ENCODE measurements at places on chromosomes 4 and X.

GRCh38 chr4:41468122-41468521 is 69.8 kb upstream of the LIMCH1 start:
- no peak for DNase-seq

DNA sequence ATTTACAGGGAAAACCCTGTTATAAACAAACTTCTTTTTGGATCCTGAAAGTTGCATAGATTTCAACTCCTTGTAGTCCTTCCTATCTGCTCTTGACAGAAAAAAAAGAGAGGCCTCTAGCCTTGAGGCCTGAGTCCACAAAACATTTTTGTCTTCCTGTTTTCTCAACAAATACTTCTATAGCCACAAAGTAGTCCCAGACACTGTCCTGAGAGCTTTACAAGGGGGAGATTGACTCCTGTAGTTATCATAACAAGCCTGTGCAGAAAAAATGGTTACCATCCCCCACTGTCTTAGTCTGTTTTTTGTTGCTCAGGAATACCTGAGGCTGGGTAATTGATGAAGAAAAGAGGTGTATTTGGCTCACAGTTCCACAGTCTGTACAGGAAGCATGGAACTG is 35.2 kb downstream of the PCDH7 start:
- DNase-seq: no peak

- no peak for DNase-seq
Measured at GRCh38 chrX:43953218-43953617, 20.0 kb downstream of the NDP start.

- DNase-seq: no peak
Measured at GRCh38 chrX:112865464-112866025, 24.9 kb upstream of the AMOT start.

DNA sequence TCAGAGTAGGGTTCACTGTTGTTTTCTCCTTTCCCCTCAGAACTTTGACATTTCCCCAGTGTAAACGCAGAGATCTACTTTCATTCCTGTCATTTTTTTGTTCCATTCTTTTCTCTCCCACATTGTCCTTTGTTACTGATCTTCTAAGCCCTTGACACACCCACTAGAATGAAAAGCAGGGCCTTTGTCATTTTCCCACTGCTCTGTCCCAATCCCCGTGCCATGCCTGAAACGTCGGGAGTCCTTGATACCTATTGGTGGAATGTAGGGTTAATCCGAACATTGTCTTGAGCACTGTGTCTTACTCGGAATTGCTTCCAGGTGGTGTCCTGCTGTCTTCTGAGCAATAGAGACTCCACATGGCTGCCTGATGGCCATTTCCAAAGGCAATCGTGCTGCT is 887.1 kb upstream of the FRG1 start:
- no peak for DNase-seq

DNA sequence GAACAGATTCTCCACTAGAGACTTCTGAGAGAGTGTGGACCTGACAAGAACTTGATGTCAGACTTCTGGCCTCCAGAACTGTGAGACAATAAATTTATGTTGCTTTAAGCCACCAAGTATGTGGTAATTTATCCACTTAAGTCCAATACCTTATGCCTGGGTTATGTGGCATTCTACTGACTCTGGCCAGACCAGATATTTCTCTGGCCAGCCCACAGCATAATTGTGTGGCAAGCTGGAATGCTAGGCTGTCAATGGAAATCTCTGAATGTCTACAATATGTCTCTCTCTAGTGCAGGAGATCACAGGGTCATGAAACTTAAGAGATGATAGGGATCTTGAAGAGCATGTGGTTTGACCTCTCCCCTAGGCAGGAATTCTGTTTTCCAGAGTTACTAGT is 251.0 kb downstream of the ZNF674 start:
- no peak for DNase-seq

- no peak for DNase-seq
Measured at GRCh38 chrX:590693-591404, 39.7 kb upstream of the SHOX start.

DNA sequence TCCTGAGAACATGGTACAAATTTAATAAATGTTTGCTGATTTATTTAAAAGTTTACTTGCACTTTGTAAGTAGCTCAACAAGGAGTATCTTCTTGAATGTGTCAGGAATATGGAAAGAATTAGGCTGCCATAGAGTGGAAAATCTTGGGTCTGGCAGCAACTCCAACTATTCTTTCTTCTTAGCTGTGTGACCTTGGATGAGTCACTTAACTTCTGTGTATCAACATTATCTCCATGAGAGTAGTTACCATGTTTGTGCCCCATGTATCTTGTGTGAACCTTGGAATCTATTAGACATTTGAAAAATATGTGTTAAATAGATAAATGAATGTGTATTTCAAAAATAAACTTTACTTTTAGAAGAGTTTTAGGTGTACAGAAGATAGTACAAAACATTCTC is 348.8 kb downstream of the GBA3 start:
- no peak for DNase-seq

DNA sequence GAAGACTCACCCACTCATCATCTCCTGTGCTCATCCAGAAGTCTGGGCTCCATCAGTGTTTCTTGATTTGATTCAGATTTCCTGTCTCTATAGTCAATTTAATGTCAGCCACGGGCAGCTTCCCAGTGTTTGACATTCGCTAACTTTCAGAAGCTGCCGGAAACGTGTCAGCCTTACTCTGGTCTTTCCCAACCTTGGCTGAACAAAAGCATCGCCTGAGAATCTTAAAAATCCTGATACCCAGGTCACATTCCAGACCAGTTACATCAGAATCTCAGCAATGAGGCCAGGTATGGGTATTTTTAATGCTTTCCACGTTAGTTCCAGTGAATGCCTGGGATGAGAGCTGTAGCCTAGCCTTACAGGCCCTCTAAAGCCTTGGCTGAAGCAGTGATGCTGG is 233.8 kb downstream of the FRMPD4 start:
- no peak for DNase-seq

- DNase-seq: no peak
Measured at GRCh38 chrX:15631637-15632036, 30.9 kb upstream of the ACE2 start.

DNA sequence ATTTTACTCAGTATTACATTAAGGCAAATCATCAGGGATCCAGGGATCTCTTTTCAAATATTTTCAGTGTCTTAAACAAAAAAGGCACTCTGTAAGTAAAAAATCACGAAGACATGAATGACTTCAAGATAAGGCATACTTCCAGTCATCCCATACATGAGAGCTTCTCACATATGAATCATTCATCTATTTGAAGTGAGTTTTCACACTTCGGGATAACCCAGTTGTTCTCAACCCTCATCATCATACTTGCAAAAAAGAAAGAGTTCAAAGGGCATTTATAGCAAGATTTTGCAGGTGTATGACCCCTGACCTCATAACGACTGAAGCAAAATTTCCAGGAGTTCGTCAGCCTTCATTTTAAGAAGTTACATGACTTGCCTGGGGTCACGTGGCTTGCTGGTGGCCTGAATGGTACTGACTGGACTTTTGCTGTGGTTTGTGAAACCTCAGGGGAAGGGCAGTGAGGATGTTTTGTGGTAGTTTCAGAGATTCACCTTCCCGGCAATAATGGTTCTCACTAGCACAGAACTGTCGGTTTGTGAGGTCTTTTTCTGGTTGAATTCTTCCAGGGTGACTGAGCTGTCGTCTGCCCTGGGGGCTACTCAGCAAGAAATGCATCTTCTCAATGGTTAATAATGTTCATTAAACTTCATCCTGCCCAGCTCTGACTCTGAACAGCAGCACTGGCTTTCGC is 115.8 kb upstream of the SHISA3 start:
- no peak for DNase-seq

DNA sequence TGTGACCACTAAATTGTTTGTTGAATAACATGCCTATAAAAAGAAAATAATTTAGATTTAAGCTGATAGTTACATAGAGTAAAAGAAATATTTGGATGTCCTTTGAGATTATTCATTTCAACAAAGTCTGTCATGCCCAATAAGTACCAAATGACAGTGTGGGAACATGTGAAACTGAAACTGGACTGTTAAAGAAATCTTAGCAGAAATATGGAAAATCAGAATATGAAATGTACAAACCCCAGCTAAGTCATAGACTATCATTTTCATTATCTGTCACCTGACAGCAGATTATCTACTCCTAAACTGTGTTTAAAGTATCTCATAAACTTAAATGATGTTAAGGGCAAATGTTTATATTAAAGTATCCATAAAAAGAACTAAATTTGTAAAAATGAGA is 437.8 kb upstream of the FAM241A start:
- no peak for DNase-seq

- DNase-seq: no peak
Measured at GRCh38 chr4:76024065-76024464, 768 bp upstream of the CXCL10 start.

- DNase-seq: no peak
Measured at GRCh38 chr4:1989533-1990347, 19.0 kb downstream of the NELFA start.

DNA sequence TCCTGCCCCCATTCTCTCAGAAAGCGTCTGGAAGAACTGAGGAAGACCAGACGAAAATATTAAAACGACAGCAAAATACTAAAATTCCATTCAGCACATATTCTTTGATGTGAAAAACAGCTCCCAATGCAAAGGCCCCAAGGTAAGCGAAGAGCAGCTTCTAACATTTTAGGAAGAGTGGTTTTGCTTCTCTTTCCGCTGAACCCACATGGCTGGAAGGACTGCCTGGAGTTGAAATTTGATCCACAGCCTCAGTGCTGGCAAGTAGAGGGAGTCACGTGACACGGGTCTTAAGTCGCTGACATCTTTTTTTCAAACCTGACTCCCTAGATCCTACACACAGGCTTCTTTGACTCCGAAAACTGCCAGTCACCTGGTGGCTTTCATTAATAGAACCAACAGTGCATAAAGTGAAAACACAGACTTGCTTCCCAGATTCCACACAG is at the start of gene FAM13A:
FAM13A (minus strand) TSS at position 233 of the 446 bp plus-strand sequence; CDS start at position 12, 221 bp downstream.
- DNase-seq: no peak

- no peak for DNase-seq
Measured at GRCh38 chr4:71609651-71610050, 174.2 kb downstream of the GC start.

DNA sequence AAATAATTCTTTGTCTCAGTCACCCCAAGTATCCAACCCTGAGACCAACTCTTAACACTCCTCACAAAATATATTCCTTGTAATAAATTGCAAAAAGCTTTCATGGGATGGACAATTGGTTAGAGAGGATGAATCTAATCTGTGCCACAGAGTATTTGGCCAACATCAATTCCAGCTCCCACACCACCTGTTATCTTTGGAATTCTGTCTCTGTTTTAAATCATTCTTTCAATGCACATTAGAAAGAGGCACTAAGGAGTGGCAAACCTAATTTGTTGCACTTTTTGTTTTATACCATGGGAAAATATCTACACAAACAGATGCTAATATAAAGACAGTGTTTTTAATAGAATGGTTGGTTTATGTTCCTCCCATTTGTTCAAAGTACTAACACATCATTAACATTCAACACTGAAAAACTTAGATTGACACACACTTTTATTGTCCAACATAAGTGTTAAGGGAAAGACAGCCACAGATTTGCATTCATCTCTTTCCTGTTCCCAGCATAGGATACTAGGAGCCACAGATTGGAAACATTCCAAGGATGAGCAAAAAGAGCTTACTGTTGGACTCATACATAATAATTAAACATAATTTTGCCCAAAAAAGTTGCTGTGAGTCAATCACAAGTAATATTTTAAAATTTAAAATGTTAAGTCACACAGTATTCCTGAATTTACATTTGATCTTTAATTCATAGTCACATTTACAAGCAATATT is 116.4 kb downstream of the PPA2 start:
- no peak for DNase-seq

DNA sequence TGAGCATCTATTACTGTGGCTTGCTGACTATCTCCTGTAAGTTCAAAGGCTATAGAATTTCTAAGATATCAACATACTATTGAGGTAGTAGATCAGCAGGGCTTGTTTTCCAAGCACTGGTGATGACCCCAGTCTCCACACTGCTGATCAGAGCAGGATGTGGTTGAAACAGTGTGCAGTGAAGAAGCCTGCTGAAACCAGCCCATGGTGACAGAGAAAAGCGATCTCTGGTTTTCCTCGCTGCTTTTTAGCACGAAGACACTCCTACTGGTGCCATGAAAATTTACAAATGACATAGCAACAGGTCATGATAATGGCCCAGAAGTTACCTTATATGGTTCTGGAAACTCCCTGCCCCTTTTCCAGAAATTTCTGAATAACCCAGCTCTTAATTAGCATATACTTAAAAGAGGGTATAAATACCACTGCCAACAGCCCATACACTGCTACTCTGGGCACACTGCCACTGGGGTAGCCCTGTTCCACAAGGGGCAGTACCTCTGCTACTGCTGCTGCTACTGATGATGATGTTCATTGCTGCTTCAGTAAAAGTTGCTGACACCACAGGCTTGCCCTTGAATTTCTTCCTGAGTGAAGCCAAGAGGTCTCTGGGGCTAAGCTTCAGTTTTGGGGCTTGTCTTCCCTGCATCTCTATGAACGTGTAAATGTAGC is 1689.5 kb upstream of the PCDH10 start:
- no peak for DNase-seq

- DNase-seq: no peak
Measured at GRCh38 chr4:152156442-152156841, 379.4 kb downstream of the FBXW7 start.

- no peak for DNase-seq
Measured at GRCh38 chr4:145951931-145952330, 13.3 kb upstream of the ZNF827 start.

DNA sequence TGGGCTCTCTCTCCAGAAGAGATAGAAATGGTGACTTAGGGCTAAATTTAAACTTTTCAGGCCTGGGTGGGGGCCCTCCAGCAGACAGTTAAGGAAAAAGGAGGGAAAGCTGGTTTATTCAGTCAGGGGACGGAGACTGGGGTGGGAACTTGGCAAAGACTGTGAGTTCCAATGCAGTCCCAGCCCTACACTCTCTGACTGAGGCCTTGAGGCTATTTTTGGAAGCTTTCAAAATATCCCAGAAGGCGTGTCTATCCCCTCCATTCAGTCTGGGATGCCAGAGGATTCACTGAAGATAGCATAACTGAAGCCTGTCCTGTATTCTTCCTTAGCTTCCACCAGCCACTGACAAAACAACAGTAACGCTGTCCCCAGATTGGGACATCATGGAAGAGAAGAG is 32.1 kb upstream of the MSN start:
- DNase-seq: no peak

DNA sequence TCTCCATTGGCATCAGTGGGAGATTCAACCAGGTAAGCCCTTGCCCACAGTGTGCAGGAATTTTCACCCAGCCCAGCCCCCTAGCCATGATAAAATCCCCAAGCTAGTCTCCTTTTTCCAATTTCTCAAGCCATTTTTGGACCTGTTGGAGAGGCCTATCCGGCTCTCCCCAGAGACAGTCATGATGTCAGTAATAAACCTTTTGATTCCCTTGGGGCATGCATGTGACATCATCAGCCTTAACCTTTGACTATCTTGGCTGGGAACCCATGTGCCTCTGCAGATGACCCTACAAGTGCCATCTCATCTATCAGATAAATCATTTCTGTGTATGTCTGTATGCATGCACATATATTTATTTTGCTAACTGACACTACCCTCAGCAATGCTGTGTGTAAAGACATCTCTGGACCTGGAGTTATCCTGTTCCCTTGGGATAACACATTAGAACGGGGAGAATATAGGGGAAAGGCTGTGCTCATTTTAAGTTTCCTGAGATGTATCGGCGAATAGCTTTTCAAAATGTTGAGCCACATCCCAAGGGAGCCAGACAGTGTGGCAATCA is 51.0 kb downstream of the CYTL1 start:
- no peak for DNase-seq
